ENCODE measurements at places on chromosomes 1 and 21.

- DNase-seq, result no peak
Measured at GRCh38 chr1:192530254-192530653, 45.3 kb upstream of the RGS1 start.

GRCh38 chr21:30251781-30252180, 31.0 kb downstream of the KRTAP24-1 start:
- DNase-seq, result no peak

GRCh38 chr1:3084154-3084553, 15.2 kb downstream of the PRDM16 start:
- DNase-seq, result no peak

- no peak for DNase-seq
Measured at GRCh38 chr1:217494767-217495166, 136.1 kb downstream of the GPATCH2 start.

GRCh38 chr1:28136922-28137613, 39.4 kb downstream of the PTAFR start:
- no peak for DNase-seq

GRCh38 chr21:38825921-38826320, 20.2 kb downstream of the ETS2 start:
- DNase-seq, result no peak

GRCh38 chr1:187203257-187203656, 374.5 kb downstream of the PLA2G4A start:
- no peak for DNase-seq

- peak; percentile 29 for DNase-seq
Measured at GRCh38 chr1:230517786-230518185, 91.7 kb upstream of the PGBD5 start.

- no peak for DNase-seq
Measured at GRCh38 chr1:226609836-226610455, 61.4 kb downstream of the STUM start.

Measured in NCI-H510A treated with DMSO at 0.1 percent for 48 hours (cell line).